ENCODE measurements at places on chromosomes 7 and 10. TPM values are rescaled to one million over a fixed set of nuclear protein-coding genes. Genes with fewer than 3 reads are reported as not detected.

DNA sequence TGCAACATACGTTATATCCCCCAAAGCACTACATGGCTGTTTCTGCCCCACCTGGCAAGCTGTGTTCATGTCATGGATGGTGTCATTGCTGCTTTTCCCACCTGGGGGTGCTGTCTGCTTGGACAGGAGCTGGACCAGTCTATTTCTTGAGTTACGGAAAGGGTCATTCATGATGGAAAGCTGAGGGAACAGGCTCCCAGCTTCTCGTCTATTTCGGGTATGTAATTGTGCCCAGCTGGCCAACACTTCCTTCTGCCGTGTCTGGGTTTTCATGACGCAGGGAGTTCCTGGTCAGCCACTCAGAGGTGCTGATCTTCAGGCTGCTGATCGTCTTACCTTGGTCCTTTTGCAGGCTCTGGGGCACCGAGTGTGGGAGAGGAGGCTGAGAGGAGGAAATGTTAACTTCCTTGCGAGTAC is 8.6 kb downstream of the BTBD16 start:
- no peak overlapping the region for H3K27ac ChIP-seq
- H3K27me3 ChIP-seq: peaks cover 21% of the 10 kb centered on the region
- H3K4me1 ChIP-seq: no peaks in the 10 kb centered on the region
- no peak for DNase-seq
- no peak overlapping the region for H3K4me3 ChIP-seq

CHAT gene
- total RNA-seq: not detected

- no peak overlapping the region for H3K27ac ChIP-seq
- H3K4me3 ChIP-seq: no peak overlapping the region
- peaks cover 8% of the 10 kb centered on the region for H3K36me3 ChIP-seq
- H3K27me3 ChIP-seq: no peaks in the 10 kb centered on the region
These were observed 28.4 kb downstream of the PCDH15 start for GRCh38 chr10:54772468-54773122.

TFR2 gene
- total RNA-seq: 10.1 TPM

- no peak overlapping the region for H3K4me3 ChIP-seq
- H3K27ac ChIP-seq: no peak overlapping the region
These were observed 209.9 kb downstream of the SEMA3E start for GRCh38 chr7:83439026-83439425.

DNA sequence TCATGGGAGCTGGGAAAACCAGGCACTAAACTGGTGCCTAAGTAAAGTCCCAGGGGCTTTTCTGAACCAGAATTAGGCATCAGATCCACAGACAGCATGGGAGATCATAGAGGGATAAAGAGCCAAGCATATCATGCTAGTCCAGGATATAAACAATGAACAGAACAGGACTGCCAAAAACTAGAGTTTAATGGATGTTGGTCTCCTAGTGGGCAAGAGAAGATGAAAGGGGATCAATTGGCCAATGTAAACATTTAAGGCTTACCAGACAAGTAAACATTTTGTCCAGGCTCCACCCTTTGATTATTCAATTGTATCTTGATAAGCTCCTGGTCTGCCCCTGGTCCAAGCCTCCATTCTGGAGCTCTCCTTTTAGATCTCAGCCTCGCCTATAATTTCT is 18.9 kb downstream of the MACC1 start:
- no peak overlapping the region for H3K27ac ChIP-seq
- H3K27me3 ChIP-seq: no peaks in the 10 kb centered on the region
- peaks cover 14% of the 10 kb centered on the region for H3K4me1 ChIP-seq
- no peak for DNase-seq

PDLIM1 gene
- 2.7 TPM for total RNA-seq

FOXI2 gene
- total RNA-seq: not detected

FAM25C gene
- not detected for total RNA-seq

GRCh38 chr7:13988065-13988464 is 1.4 kb downstream of the ETV1 start:
- no peak overlapping the region for H3K27ac ChIP-seq
- H3K36me3 ChIP-seq: no peaks in the 10 kb centered on the region
- peaks cover 3% of the 10 kb centered on the region for H3K27me3 ChIP-seq
- H3K4me3 ChIP-seq: no peak overlapping the region

RHOBTB1 gene
- total RNA-seq: 0.64 TPM

GRCh38 chr10:91477236-91477635 is 67.1 kb downstream of the HECTD2 start:
- no peaks in the 10 kb centered on the region for H3K36me3 ChIP-seq
- no peak overlapping the region for H3K27ac ChIP-seq
- no peak overlapping the region for H3K4me3 ChIP-seq
- H3K4me1 ChIP-seq: no peaks in the 10 kb centered on the region
- H3K27me3 ChIP-seq: no peaks in the 10 kb centered on the region
- no peak for DNase-seq

SDK1 gene
- 0.40 TPM for total RNA-seq

DNA sequence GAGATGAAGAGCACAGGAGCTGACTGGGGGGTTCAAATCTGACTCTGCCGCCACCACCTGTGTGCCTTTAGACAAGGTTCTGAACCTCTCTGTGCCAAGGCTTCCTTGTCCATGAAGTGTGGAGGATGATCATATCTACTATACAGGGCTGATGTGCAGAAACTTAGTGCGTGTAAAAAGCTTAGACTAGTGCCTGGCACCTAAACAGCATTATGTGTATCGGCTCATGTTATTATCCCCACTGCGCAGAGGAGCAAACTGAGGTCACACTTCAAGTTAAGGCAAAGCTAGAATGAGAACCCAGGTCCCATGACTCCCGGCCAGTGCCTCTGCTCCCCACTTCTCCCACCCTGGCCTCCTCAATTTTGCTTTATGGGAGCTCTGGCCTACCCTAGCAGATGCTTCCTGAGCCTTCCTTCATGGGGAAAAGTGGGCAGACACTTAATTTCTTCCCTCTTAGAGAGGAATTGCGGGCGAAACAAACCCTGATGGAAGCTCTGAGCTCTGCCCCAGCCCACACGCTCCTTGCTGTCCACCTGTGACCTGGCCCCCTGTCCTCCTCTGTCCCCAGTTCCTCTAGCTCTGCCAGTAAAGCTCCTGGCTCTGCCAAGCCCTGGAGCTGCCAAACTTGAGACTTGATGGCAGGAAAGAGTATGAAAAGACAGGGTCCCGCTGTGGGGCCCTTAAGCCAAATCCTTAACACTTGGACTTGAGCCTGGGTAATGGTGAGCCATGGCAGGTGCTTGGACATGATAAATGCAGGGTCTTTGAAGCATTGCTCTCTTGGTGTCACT is 71.0 kb downstream of the CDH23 start:
- H3K27me3 ChIP-seq: no peaks in the 10 kb centered on the region
- H3K27ac ChIP-seq: no peak overlapping the region
- no peaks in the 10 kb centered on the region for H3K36me3 ChIP-seq
- no peaks in the 10 kb centered on the region for H3K4me1 ChIP-seq
- no peak for DNase-seq

- peaks cover 7% of the 10 kb centered on the region for H3K4me1 ChIP-seq
- no peak for DNase-seq
- no peaks in the 10 kb centered on the region for H3K36me3 ChIP-seq
- H3K27ac ChIP-seq: no peak overlapping the region
- peaks cover 5% of the 10 kb centered on the region for H3K27me3 ChIP-seq
These were observed 37.7 kb downstream of the LRMDA start for GRCh38 chr10:75469006-75469616.

- peak overlapping the region; percentile 27 for H3K4me3 ChIP-seq
- no peaks in the 10 kb centered on the region for H3K27me3 ChIP-seq
- no peak for DNase-seq
These were observed 15.1 kb upstream of the CUBN start for GRCh38 chr10:17144757-17145156.

DNA sequence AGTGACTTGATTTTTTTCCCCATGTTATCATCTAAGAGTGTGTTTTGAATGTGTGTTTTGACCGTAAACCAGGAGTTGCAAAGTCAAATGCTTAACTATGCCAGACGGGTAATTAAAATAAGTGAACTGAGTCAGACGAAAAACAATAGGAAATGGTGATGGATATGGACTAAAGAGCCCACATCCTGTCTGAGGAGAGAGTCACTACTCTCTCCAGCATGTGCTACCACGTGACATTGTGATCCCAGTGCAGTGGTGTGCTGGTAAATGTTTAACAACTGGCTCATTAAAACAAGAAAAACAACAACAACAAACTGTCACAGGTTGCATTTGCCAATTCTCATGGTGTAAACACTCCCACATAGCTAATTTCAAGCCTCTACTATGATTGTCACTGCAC is 164.3 kb downstream of the SUGCT start:
- no peaks in the 10 kb centered on the region for H3K4me1 ChIP-seq
- no peak overlapping the region for H3K4me3 ChIP-seq
- no peaks in the 10 kb centered on the region for H3K27me3 ChIP-seq
- DNase-seq: no peak

SPDYE11 gene
- not detected for total RNA-seq

GRCh38 chr10:79286318-79286951 is 60.8 kb upstream of the PPIF start:
- H3K4me3 ChIP-seq: peak overlapping the region; percentile 93
- H3K27ac ChIP-seq: peak overlapping the region; percentile 94
- no peaks in the 10 kb centered on the region for H3K27me3 ChIP-seq
- no peaks in the 10 kb centered on the region for H3K36me3 ChIP-seq
- DNase-seq: peak; percentile 89
- H3K4me1 ChIP-seq: peaks cover 57% of the 10 kb centered on the region

FOXP2 gene
- total RNA-seq: not detected

GRCh38 chr7:65004575-65004974 is 1.9 kb downstream of the ERV3-1 start:
- peak overlapping the region; percentile 95 for H3K4me3 ChIP-seq
- H3K4me1 ChIP-seq: peaks cover 51% of the 10 kb centered on the region

DNA sequence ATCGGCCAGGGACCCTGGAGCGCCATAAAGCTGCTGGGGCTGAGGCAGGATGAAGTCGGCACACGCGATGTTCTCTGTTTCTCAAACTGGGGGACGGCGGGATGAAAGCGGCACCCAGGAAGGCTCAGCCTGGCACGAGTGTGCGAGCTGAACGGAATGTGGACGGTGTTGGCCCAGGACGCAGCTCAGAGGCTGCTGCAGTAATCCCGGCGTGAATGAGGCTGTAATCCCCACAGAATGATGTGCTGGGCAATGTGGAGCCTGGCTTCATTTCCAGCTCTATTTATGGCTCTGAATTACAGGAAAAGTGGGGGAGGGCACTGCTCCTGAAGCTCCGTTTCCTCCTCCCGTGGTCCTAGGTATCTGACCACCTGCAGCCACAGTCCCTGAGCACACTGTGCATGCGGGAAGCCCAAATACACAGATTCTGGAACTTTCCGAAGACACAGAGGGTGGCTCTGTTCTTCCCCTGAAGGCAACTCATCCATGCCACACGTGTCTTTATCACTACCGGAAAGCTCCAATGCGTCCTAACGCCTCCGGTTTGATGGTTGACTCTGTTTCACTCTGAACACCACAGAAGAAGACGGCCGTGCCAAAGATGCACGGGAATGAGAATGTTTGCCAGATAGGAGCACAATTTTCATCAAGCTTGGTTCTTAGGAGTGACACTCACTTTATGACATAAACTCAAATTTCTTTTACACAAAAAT is 37.6 kb downstream of the KLF6 start:
- no peak for DNase-seq
- peak overlapping the region; percentile 21 for H3K27ac ChIP-seq
- no peaks in the 10 kb centered on the region for H3K36me3 ChIP-seq

GRCh38 chr10:131650771-131651673 is 249.8 kb upstream of the PPP2R2D start:
- H3K4me3 ChIP-seq: no peak overlapping the region
- peaks cover 24% of the 10 kb centered on the region for H3K27me3 ChIP-seq
- H3K36me3 ChIP-seq: no peaks in the 10 kb centered on the region
- peaks cover 8% of the 10 kb centered on the region for H3K4me1 ChIP-seq

DNA sequence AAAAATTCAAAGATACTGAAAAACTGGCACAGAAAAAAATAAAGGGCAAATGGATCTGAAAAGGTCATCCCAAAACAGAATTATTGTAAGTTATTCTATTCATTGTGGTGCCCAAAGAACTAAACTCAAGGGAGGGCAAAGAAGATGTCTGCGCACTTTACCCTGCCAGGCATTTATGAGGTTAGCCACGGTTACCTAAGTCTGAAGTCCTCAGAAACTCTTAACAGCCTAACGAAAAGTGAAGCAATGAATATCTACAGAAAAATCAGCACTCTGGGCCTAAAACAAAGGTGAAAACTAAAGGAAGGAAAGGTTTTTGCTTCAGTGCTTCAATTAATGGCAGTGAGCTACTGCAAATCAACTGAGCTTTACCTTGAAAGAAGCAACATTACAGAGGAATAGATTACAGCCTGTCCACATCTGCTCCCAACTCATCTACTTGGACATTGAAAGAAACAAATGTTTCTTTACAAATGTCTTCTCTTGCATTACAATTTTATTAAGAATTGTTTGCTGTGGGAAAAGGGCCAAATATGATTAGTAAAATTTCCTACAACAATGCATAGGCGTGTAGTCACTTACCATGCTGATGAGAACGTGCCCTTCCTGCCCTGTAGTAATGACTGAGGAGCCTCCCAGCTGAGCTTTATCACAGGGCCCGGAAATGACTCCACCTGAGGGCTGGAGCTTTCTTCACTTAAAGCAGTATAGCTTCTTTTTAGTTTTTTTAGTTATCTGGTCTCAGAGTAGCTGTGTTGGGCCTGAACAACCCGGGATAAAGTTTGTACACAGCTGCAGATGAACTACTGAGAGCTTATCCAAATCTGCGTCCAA is at the start of gene TUBAL3:
Gene TUBAL3 (minus strand): TSS at position 621 of the 834 bp plus-strand sequence. CDS start 36 bp downstream, at position 585.
- DNase-seq: no peak
- H3K4me1 ChIP-seq: no peaks in the 10 kb centered on the region
- H3K4me3 ChIP-seq: no peak within 1 kb of the TSS
- H3K27ac ChIP-seq: no peak within 1 kb of the TSS

GDF2 gene
- total RNA-seq: not detected

DNA sequence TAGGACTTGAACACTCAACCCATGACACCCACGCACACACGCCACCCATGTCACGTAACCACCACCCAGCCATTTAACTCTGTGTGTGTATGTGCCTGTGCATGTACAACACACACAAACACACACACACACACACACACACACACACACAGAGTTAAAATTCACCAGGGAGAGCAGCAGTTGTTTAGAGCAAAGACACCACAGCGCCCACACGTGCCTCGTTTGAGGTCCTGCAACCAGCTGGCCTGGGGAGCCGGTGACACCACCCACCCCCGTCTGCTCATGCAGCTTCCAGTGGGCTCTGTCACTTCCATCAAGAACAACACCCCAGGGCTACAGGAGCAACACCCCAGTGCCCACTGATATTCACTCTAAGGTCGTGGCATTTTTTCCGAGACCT is 97.4 kb downstream of the ELFN1 start:
- H3K27ac ChIP-seq: no peak overlapping the region
- H3K27me3 ChIP-seq: no peaks in the 10 kb centered on the region
- no peak for DNase-seq
- no peaks in the 10 kb centered on the region for H3K4me1 ChIP-seq
- no peak overlapping the region for H3K4me3 ChIP-seq
- H3K36me3 ChIP-seq: no peaks in the 10 kb centered on the region

- H3K36me3 ChIP-seq: no peaks in the 10 kb centered on the region
- no peaks in the 10 kb centered on the region for H3K4me1 ChIP-seq
- peaks cover 13% of the 10 kb centered on the region for H3K27me3 ChIP-seq
- no peak overlapping the region for H3K4me3 ChIP-seq
- H3K27ac ChIP-seq: no peak overlapping the region
These were observed 99.6 kb upstream of the BTBD16 start for GRCh38 chr10:122171302-122172075.

GRCh38 chr10:62199584-62199983 is 69.1 kb downstream of the RTKN2 start:
- H3K4me3 ChIP-seq: no peak overlapping the region
- H3K36me3 ChIP-seq: no peaks in the 10 kb centered on the region
- no peak for DNase-seq
- H3K4me1 ChIP-seq: no peaks in the 10 kb centered on the region
- no peaks in the 10 kb centered on the region for H3K27me3 ChIP-seq
